Stimulated activated CD4-positive, alpha-beta T cell treated with anti-CD3 and anti-CD28 coated beads, Interleukin-1b, Interleukin-23, amount 100 ng/mL, for 48 hours (primary cell): ENCODE measurements at places on chromosomes 13 and 19.

DNA sequence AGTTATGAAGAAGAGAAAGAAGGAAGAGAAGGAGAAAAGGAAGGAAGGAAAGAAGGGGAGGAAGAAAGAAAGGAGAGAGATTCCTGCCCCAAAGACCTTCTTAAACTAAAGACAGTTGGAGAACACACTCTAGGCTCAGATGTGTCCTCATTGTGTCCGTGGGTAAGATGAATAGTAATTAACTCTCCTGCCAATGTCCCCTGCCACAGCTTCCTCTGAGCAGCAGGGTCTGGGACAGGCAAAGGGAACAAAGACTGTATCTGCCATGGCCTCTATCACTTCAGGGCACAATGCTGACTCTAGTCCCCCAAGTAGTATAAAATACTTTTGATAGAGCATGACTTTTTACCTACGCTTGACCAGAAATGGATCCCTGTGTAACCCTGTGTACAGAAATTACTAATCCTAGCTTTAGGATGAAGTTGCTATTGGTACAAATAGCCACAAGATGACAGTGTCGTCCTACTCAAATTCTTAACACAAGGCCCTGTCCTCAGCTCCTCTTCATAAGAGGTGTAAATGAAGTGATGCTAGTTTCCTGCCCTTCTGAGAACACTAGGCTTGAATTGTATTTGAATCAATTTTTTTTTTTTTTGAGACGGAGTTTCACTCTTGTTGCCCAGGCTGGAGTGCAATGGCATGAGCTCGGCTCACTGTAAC lies 186.2 kb upstream of the GPR12 start:
- DNase-seq, result no peak

DNA sequence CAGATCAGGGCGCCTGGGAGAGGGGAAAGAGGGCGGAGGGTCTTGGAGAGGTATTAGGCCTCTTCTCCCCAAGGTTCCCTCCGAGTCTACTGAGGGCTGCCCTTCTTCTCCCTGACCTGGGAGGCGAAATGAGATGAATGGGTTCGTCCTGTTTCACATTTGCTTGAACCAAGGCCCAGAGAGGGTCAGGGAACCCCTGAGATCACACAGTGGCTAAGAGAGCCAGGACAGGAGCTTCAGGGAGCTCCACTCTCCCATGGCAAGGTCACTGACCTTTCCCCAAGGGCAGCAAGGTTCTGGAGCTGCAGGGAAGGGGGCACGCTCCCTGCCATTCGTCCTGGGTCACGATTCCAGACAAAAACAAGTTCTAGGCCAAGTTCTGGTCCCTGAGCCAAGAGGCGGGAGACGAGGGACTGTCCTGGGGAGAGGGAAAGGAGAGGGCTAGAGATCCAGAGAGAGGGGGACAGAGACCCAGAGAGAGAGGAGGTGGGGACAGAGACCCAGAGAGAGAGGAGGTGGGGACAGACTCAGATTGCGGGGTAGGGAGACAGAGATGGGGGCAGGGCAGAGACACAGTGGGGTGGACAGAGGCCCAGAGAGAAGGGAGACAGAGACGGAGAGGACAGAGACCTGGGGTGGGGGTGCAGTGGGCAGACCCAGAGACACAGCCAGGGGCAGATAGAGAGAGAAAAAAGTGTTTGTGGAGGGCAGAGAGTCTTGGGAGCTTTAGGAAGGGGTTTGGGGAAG lies 541 bp downstream of the ASPDH start:
- DNase-seq, result no peak

DNA sequence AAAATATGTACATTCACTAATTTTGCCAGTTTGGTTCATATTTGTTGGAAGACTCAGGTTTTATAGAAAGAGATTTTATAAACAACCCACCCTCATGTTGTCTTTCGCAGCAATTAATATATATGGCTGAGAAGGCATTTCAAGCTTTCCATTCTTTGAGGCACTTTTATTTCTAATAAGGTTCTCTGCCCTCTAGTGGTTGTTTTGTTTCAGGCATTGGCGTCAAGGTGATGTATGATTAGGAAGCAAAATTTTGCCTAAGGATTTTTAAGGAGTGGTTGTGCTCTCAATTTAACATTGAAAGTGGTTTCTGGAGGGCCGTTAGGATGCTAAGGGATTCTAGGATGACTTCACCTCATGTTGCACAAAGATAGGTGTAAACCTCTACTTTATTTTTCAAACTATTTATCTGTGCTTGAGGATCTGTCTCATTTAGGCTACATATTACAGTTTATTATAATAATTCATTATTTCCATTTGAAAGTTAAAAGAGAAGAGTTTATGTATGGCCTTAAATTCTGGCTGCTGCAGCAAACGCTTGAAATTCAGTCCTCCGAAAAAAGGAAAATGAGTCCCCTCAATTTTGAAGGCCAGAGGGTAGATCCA lies 35.9 kb downstream of the OXGR1 start:
- DNase-seq, result no peak

- no peak for DNase-seq
Measured at GRCh38 chr19:58007285-58007684, 4.7 kb upstream of the ZNF606 start.
